Cortex of kidney (tissue), 1 donor: ENCODE measurements at places on chromosomes 6 and 20.

GRCh38 chr6:78530208-78530607 lies 337.1 kb upstream of the IRAK1BP1 start:
- no peak for DNase-seq

GRCh38 chr6:168559574-168560098 lies 118.7 kb downstream of the SMOC2 start:
- no peak for DNase-seq

- no peak for DNase-seq
Observed at GRCh38 chr6:84086056-84086455, 52.5 kb downstream of the MRAP2 start.

GRCh38 chr20:15022921-15023320 lies 685.5 kb upstream of the FLRT3 start:
- DNase-seq, result no peak

GRCh38 chr6:125867483-125867942 lies 76.8 kb downstream of the NCOA7 start:
- no peak for DNase-seq

- DNase-seq, result no peak
Observed at GRCh38 chr20:967796-968742, 34.0 kb downstream of the RSPO4 start.

DNA sequence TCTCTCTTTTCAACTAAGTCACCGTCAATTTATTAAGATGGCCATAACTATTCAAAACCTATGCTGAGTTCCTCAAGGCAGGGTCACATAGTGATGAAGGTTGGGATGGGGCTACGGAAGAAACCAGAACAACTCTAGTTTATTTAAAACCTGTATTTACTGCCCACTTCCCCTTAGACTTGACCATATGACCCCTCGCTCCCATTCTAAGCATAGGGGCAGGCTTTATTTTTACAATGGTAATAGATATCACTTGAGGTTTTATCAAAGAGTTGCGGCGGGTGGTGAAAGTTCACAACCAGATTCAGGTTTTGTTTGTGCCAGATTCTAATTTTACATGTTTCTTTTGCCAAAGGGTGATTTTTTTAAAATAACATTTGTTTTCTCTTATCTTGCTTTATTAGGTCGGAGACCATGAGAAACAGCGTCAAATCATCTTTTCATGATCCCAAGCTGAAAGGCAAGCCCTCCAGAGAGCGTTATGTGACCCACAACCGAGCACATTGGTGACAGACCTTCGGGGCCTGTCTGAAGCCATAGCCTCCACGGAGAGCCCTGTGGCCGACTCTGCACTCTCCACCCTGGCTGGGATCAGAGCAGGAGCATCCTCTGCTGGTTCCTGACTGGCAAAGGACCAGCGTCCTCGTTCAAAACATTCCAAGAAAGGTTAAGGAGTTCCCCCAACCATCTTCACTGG lies 5.5 kb downstream of the EDN1 start:
- DNase-seq, result no peak

- no peak for DNase-seq
Observed at GRCh38 chr6:119856136-119856535, 506.6 kb upstream of the MAN1A1 start.

- no peak for DNase-seq
Observed at GRCh38 chr20:62065674-62066338, at the start of gene TAF4. TAF4 (minus strand) TSS chr20:62065881; CDS start chr20:62065810, 71 bp downstream.

DNA sequence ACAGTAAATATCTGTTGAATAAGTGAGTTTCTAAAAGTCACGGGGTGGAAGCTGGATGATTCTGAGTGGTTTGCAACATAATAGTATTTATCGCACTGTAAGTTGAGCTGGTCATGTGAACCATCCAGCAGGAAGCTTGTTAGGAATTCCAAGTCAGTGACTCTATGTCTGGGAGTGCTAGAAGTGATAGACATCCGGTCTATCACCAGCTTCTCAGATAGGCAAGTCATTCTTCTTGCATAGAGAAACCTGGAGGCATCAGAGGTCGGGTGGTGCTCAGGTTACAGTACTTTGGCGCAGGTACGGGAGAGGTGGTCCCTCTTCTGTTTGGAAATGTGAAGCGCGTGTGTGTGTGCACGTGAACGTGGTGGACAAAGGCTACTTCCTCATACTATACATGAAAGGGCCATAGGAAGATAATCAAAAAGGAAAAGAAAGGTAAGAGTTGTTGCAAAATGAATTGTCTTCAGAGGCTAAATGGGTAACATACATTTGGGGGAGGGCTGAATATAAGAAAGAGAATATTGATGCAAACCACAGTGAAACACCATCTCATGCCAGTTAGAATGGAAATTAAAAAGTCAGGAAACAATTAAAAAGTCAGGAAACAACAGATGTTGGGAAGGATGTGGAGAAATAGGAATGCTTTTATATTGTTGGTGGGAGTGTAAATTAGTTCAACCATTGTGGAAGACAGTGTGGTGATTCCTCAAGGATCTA lies 299.3 kb upstream of the ZFP64 start:
- DNase-seq, result no peak

- DNase-seq, result no peak
Observed at GRCh38 chr6:73857341-73857890, 161.4 kb downstream of the CD109 start.

- no peak for DNase-seq
Observed at GRCh38 chr20:9440892-9441291, 73.5 kb upstream of the LAMP5 start.

DNA sequence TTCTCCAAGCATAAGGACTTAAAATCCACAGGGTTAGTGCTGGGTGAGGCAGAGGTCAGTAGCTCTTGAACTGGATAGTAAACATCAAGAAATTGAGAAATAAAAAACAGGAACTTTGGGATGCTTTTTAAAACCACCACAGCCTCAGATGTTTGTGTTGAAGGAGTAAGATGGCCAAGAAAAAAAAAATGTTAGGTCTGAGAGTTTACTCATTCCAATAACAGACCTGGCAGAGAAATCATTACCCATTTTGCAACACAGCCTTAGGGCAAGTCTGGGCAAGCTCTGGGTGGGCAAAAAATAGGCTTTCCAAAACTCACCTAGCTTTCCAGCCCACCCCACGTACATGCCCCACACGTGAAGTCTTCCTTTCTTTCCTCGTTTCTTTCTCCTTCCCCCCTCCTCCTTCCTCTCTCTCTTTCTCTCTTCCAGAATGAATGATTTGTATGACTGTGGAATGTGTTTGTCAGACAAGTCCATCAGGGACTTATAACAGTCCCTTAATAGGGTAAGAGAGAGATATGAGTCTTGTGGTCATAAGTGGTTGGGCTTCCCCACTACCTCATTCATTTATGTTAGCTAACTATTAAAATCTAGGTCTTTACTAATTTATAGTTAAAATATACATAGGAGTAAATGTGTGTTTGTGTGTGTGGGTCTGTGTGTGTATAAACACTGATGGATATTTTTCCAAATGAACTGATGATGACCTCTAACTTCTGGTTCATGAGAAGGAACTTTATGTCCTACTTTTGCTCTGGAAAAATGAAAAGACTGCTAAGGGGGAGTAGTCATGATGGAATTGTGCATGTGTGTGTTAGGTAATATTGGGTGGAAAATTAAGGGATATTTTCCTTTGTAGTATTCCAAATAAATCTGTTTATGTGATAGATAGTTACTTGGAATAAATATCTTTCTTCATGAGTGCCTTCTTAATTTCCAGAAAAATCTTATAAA lies 18.0 kb upstream of the DSE start:
- DNase-seq, result no peak

- DNase-seq, result no peak
Observed at GRCh38 chr20:13105864-13106457, 97.2 kb downstream of the SPTLC3 start.

GRCh38 chr6:20712011-20712410 lies 177.8 kb downstream of the CDKAL1 start:
- no peak for DNase-seq

- DNase-seq, result no peak
Observed at GRCh38 chr6:63346217-63346835, 26.5 kb upstream of the LGSN start.

DNA sequence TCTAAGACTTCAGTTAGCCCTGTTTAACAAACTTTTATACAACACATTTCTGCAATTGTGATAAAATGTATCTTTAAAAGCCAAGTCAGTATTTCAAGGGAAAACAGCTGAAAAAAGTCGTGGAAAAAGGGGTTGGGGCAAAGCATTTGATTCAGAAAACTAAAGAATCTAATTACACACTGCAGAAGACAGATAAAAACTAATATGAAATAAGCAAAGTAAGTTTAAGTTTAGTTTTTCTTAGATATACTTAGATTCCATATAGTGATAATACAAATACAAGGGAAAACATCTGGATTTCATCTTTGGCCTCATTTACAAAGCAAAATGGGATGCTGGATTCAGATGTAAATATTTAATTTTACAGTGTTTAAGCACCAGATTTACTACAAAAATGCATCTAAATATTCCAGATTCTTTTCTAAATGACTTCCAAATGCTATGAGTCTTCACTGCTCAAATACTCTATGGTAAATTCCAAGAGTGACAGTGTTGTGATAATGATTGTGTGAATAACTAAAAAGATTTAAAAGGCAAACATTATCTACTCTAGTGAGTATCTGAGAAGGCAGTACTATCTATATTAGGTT lies 1.5 kb upstream of the ADNP start:
- DNase-seq, result no peak

- DNase-seq, result no peak
Observed at GRCh38 chr6:33642897-33643296, 21.8 kb downstream of the ITPR3 start.

DNA sequence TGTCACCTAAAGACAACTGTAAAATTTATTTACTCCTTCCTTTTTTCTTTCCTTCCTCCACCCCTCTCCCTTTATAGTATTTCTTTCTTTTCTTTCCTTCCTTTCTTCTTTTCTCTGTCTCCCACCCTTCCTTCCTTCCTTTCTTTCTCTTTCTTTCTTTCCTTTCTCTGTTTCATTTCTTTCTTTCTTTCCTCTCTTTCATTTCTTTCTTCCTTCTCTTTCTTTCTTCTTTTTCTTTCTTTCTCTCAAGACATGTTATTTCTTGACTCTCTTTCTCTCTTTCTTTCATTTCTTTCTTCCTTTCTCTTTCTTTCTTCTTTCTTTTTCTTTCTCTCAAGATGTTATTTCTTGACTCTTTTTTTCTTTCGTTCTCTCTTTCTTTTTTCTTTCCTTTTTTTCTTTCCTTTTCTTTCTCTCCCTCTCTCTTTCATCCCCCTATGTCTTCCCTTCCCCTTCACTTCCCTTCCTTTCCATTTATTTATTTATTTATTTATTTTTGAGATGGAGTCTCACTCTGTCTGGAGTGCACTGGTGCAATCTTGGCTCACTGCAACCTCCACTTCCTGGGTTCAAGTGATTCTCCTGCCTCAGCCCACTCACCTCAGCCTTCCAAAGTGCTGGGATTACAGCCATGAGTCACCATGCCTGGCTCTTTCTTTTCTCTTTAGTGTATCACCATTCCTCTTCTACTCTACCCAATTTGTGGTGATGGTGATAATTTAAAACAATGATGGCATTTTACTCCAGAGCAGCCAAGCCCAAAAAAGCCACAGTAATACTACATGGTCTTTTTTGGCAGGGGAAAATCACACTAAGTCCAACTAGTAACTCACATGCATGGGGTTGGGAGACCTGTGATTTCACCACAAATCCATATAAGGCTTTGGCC lies 188.2 kb downstream of the ADGRG6 start:
- no peak for DNase-seq

GRCh38 chr20:33061658-33062028 lies 7.9 kb downstream of the BPIFB3 start:
- no peak for DNase-seq

- DNase-seq, result no peak
Observed at GRCh38 chr6:46305833-46306232, 135.1 kb upstream of the ENPP5 start.

- DNase-seq, result no peak
Observed at GRCh38 chr6:33785778-33786177, 3.2 kb downstream of the LEMD2 start.

GRCh38 chr6:164078532-164079274 lies 664.2 kb downstream of the QKI start:
- DNase-seq, result no peak

- DNase-seq, result no peak
Observed at GRCh38 chr6:150940941-150941340, 75.4 kb downstream of the MTHFD1L start.

- DNase-seq, result no peak
Observed at GRCh38 chr6:101398716-101399615, 5.5 kb downstream of the GRIK2 start.

DNA sequence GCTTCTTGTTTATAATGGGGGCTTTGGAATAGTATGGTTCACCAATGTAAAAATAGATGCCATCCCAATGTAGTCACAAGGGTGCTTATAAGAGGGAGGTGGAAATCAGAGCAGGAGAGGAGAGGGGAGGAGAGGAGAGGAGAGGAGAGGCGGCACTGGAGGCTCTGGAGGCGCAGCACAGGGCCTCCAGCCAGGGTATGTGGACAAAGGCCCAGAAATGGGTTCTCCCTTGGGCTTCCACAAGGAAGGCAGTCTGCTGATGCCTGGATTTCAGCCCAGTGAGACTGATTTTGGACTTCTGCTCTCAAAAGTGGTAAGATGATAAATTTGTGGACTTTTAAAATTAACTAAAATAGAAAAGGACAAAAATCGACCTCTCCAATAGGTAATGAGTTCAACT lies 116.8 kb downstream of the RNASET2 start:
- DNase-seq, result no peak

GRCh38 chr20:32898729-32899128 lies 40.0 kb downstream of the EFCAB8 start:
- no peak for DNase-seq

GRCh38 chr6:24520929-24521546 lies 26.3 kb downstream of the ALDH5A1 start:
- DNase-seq, result no peak

- no peak for DNase-seq
Observed at GRCh38 chr6:40912158-40912946, 126.7 kb downstream of the UNC5CL start.

GRCh38 chr6:122007339-122007738 lies 392.1 kb upstream of the HSF2 start:
- no peak for DNase-seq

DNA sequence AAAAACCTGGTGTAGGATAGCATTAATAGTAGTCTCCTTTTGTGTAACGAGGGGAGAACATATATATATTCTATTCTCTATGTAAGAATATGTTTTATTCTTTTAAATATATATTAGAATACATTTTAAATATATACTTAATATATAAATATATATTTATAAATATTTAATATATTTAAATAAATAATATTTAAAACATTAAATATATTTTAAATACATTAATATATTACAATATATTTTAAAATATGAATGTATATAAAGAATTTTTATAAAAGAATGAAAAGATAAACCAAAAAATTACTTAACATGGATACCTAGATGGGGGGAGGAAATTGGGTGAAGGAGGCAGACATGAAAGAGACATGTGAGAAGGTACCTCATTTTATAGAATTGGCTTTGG lies 53.0 kb upstream of the ZNF831 start:
- no peak for DNase-seq
